ENCODE measurements at places on chromosomes 4 and X.

- no peak for DNase-seq
Measured at GRCh38 chr4:13092702-13093101, 391.4 kb downstream of the RAB28 start.

DNA sequence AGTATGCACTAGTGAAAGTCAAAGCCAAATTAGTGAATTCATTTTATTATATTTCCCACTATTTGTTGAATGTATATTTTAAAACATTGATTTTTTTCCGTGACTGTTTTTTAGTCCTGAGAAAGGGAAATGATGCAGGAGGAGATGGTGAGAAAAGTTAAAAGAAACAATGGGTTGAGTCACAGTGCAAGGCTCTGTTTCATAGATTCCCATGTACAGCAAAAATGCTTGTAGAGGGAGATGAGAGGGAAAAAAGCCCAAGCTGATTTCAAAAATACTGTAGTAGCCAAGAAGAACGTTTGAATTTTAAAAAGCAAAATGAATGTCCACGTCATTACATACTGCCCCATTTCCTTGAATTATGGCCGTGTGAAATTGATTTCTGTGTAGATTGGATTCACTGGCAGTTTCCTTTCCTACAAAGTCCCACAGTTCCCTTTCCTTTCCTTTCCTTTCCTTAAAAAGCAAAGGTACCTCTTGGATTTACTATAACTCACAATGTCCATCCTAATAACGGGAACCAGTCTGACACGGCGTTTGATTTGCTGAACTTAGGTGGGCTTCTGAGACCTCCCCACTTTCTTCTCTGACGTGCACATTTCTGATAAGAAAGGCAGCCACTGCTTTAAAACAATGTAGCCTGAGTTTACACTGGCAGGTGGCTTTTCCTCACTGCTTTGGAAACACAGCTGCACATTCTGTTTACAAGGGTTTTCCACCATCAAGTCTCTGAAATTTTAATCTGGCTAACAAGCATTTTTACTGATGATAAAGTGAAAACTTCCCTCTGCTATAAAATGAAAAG is 63.7 kb downstream of the SPCS3 start:
- DNase-seq: no peak

DNA sequence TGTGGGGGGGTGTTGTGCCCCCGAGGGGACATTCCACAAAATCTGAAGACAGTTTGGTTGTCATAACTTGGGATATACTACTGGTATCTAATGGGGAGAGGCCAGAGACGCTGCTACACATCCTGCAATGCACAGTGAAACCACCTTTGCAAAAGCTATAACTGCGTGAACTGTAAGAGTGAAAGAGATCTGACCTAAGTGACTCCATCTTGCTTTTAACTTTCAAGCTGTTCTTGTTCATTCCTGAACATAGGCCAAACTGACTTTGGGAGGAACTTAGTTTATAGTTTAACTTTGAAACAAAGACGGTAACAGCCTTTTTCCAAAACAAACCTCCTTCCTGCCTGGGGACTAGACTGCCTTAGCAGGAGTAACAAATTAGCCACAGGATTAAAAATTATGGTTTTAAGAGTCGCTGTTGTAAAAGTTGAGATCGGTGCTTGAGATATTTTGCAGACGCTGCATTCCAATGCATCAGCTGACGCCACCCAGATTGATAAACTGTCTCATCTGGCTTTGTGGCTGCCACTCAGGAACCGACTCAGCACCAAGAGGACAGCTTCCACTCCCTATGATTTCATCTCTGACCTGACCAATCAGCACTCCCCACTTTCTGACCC is 70.9 kb downstream of the ATXN3L start:
- no peak for DNase-seq

GRCh38 chr4:27149541-27150212 is 289.0 kb downstream of the STIM2 start:
- DNase-seq: no peak

DNA sequence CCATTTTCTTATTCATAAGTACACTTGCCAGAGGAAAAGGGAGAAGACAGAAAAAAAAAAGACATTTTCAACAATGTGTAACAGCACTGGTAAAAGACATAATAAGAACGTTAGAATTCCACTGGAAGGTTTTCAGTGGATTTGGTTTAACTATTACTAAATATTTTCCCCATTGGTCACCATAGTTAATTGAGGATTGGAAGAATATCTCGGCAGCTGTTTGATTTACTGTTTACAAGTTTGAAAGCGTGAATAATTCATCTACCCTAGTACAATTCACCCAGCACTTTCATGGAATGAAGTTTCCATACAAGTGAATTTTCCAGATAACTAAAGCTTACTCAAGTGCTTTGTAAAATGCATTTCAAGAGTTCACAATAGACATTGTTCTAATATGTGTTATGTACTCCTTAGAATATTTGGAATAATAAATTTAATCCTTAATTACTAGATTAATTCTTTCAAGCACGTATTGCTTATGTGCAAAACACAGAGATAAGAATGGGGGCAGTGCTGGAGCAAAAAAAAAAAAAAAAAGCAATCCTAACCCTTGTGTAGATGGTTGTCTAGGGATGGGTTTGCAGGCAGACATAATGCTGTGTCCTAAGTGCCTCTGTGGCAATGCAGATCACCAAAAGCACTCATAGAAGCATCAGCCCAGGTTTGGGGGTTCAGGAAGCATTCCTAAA is 57.1 kb downstream of the ENPEP start:
- DNase-seq: no peak

GRCh38 chrX:12771445-12772069 is 19.7 kb upstream of the PRPS2 start:
- peak; percentile 41 for DNase-seq

- no peak for DNase-seq
Measured at GRCh38 chr4:84948056-84948455, 18.4 kb downstream of the WDFY3 start.

DNA sequence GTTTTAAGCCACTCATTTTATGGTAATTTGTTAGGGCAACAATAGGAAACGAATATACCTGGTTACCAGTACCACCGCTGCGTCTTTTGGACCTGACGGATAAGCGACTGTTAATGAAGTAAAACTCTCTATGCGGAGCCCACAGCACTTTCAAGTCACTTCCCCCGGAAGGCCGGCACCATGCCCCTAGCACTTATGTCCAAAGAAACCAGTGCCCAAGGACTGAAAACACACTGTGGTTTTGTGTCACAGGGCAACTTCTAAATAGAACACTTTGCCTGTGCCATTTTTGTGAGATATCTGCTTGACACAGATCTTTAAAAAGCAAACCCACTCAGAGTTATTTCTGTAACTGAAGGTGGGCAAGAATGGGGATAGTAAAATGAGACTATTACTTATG is 22.7 kb downstream of the SH3KBP1 start:
- DNase-seq: no peak

GRCh38 chr4:42487230-42487629 is 89.9 kb downstream of the SHISA3 start:
- DNase-seq: no peak

GRCh38 chrX:3680459-3680858 is 33.0 kb downstream of the PRKX start:
- no peak for DNase-seq

DNA sequence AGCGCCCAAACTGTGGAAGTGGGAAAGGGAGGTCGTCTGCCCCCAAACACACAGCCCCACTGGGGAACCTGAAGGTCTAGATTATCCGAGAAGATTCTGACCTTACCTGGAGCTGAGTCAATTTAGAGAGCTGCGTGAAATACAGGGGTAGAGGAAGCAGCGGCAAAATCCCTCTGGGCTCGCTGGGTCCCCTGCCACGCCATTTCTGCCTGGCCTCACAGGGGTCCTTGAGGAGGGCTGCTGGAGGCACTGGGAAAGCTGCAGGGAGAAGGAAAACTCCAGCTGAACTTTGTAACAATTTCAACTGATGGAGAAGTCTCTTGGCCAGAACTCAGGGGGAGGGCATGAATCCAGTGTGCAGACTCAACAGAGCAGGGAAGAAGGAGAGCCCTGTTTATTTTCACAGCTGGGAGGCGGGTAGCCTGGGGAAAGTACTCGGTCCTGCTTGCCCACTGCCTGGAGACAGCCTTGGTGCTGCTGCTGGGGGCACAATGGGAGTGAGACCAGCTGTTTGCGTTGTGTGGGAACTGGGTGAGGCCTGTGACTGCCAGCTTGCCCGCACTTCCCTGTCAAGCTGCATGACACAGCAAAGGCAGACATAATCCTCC is 93.2 kb upstream of the MAPK10 start:
- DNase-seq: no peak

GRCh38 chrX:13733506-13733905 is 914 bp downstream of the TRAPPC2 start:
- no peak for DNase-seq

- DNase-seq: no peak
Measured at GRCh38 chr4:113173126-113173792, 123.8 kb downstream of the ANK2 start.

GRCh38 chrX:32545101-32545500 is 666.2 kb downstream of the DMD start:
- DNase-seq: no peak

DNA sequence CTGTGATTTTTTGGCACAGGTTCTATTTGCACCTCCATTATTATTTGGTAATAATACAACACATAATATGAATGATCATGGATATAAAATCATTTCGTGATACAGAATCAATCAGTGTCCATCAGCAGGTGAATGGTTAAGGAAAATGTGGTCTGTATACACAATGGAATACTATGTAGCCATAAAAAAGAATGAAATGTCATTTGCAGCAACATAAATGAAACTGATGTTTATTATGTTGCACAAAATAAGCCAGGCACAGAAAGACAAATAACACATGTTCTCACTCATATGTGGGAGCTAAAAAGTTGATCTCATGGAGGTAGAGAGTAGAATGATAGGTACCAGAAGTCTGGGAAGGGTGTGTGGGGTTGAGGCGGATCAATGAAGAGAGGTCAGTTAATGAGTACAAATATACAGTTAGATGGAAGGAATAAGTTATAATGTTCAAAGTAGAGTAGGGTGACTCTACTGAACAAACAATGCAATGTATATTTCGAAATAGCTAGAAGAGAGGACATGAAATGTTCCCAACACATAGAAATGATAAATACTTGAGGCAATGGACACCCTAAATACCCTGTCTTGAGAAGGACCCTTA is 1.1 kb upstream of the SMARCA1 start:
- DNase-seq: no peak

DNA sequence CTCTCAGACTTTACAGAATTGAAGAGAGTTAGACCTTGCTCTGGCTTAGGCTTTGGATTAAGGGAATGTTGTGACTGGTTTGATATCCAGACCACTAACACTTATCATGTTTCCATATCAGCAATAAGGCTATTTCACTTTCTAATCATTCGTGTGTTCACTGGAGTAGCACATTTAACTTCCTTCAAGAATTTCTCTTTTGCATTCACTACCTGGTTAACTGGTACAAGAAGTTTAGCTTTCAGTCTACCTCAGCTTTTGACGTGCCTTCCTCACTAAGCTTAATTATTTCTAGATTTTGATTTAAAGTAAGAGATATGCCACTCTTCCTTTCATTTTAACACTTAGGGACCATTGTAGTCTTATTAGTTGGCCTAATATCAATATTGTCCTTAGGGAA is 62.6 kb downstream of the CASP6 start:
- DNase-seq: no peak

DNA sequence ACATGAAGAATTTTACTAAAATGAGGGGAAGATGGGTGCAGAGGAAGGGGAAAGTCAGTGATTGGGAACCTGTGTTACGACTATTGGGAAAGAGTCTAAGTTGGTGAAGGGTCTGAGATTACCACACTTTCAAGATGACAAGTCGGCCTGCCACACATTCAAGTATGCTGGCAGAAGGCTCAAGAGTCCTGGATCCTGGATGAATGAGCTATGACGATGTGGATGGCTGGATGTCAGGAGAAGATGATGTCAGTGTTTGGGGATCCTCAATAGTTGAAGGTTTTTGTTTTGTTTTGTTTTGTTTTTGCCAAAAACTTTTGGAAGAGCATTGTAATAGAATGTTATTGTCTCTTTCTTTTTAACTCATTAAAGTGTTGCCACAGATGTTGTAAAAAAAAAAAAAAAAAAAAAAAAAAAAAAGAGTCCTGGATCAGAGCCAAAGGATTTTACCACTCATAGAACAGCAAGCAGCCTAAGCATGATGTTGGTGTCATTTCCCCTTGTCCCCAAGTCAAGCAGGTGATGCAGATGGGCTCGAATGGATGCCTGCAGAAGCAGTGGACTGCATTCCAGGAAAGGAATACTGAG is 120.6 kb downstream of the REELD1 start:
- no peak for DNase-seq

DNA sequence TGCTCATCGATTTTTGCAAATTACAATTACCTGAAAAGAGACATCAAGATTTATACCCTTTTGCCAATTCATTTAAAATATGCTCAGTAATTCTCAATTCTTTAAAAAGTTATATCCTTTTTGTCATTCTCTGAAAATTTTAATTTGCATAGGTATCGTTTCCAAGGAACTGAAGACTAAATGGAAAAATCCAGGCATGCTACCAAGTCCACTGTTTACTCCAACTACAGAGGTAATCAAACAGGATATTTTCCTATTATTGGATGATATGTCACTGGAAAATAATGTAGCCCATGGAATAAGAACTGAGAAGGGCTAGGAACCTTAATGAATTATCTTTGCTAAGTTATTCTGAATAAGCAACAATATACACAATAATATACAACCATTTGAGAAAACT is 132.7 kb downstream of the THOC2 start:
- no peak for DNase-seq

DNA sequence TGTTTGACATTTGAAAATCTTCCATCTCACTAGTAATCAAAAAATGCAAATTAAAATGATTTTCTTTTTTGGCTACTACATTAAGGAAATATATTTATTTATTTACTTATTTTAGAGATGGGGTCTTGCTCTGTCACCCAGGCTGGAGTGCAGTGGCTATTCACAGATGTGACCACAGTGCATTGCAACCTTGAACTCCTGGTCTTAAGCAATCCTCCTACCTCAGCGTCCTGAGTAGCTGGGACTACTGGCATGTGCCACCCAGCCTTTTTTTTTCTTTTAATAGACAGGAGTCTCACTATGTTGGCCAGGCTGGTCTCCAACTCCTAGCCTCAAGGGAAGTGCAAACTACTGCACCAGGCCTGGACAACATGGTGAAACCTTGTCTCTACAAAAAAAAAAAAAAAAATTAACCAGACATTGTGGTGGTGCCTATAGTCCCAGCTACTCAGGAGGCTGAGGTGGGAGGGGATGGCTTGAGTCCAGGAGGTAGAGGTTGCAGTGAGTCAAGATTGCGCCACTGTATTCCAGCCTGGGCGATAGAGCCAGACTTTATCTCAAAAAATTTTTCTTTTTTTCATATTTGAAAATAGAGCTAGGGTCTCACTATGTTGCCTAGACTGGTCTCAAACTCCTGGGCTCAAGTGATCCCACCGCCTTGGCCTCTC is 4.4 kb upstream of the SMIM14 start:
- DNase-seq: no peak

GRCh38 chr4:48340276-48340964 is 909 bp upstream of the SLAIN2 start:
- no peak for DNase-seq

GRCh38 chr4:108445716-108446115 is 174.7 kb upstream of the RPL34 start:
- DNase-seq: no peak

- no peak for DNase-seq
Measured at GRCh38 chr4:185202984-185203485, 765 bp downstream of the CFAP97 start.

Data from GM12864 (cell line).